ENCODE measurements at places on chromosomes 12 and 14. TPM values are rescaled to one million over a fixed set of nuclear protein-coding genes. Genes with fewer than 3 reads are reported as not detected.

DNA sequence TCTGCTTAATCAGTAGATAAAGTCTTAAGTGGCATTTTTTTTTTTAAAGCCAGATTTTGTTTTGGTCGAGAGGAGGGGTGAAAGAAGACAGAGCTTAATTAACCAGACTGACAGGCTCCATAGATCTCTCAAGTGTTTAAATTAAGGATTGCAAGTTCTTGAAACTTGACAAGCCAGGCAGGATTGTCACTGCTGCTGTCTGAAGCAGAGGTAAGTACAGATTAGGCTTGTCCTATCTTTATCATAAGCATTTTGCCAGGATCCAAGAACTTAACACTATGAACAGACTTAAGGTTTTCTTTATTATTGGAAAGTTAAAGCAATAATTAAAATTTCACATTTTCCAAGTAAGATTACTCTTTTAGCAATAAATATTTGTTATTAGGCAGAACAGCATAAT is 179.6 kb upstream of the LMO3 start:
- H3K36me3 ChIP-seq = no peaks in the 10 kb centered on the region
- H3K4me3 ChIP-seq = no peak overlapping the region
- DNase-seq = no peak
- no peaks in the 10 kb centered on the region for H3K27me3 ChIP-seq
- H3K27ac ChIP-seq = no peak overlapping the region

RAB21 gene
- total RNA-seq = 67.1 TPM

DNA sequence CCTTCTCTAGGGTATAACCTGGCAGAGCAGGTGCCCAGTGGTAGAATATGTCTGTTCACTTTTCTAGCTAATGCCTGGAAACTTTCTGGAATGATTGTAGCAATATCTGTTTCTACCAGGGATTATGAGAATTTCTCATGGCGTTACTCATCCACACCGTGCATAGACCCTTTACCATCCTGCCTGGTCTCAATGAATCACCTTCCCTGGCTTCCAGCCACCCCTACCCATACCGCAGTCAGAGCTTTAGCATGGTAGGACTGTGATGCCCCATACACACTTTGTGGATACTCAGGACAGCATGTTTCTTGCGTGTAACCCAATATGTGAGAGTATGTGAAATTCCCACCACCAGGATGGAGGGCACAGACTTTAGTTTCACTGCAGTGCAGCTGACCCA is 45.4 kb downstream of the TUNAR start:
- H3K4me3 ChIP-seq = no peak overlapping the region
- no peak overlapping the region for H3K27ac ChIP-seq
- H3K4me1 ChIP-seq = no peaks in the 10 kb centered on the region
- H3K27me3 ChIP-seq = no peaks in the 10 kb centered on the region
- no peaks in the 10 kb centered on the region for H3K36me3 ChIP-seq
- no peak for DNase-seq

YY1 gene
- total RNA-seq = 74.8 TPM

GRCh38 chr14:26320886-26321285 is 276.9 kb downstream of the NOVA1 start:
- H3K27ac ChIP-seq = no peak overlapping the region
- no peaks in the 10 kb centered on the region for H3K4me1 ChIP-seq
- H3K36me3 ChIP-seq = no peaks in the 10 kb centered on the region
- H3K27me3 ChIP-seq = no peaks in the 10 kb centered on the region

DNA sequence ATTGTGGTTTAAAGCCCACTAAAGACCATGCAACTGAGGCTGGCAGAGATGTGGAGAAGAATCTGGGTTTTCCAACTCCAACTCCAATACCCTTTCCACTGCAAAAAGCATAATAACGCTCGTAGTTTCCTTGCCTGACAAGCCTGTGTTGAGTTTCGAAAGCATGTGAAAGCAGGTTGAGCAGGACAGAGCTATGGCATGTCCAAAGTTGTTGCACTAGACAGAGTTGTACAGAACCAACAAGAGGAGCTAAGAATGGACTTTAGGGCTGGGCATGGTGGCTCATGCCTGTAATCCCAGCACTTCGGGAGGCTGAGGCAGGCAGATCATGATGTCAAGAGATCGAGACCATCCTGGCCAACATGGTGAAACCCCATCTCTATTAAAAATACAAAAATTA is 572.0 kb upstream of the TBX3 start:
- no peak overlapping the region for H3K27ac ChIP-seq
- no peak overlapping the region for H3K4me3 ChIP-seq
- H3K4me1 ChIP-seq = no peaks in the 10 kb centered on the region
- no peak for DNase-seq
- H3K27me3 ChIP-seq = no peaks in the 10 kb centered on the region

A2M gene
- 1,832 TPM for total RNA-seq

APOF gene
- total RNA-seq = not detected

DNA sequence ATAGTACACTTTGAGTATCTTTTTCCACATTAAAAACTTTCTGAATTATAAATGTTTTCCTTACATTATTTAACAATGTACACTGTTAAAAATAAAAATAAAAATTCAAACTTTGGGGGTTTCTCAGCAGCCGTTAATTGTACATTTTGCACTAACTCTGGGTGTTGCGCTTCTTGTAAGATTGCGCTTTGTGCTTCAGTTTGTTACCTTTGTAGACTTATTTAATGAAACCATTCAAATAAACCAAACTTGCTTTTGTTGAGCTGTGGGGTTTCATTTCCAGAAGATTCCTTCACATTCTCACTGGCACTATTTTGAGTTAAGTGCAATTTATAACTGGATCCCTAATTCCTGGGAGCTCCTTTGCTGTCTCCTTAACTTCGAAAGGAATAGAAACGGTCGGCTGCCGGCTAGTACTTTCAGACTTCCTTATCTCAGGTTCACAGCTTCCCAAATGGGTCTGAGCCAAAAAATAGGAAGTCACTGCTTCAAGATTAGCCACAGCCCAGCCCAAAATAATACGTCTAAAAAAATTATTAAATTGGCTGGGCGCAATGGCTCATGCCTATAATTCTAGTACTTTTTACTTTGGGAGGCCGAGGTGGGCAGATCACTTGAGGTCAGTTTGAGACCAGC is 38.2 kb downstream of the RAD52 start:
- H3K4me1 ChIP-seq = peaks cover 30% of the 10 kb centered on the region
- peaks cover 99% of the 10 kb centered on the region for H3K36me3 ChIP-seq
- H3K27ac ChIP-seq = peak overlapping the region; percentile 25
- no peaks in the 10 kb centered on the region for H3K27me3 ChIP-seq
- no peak for DNase-seq
- H3K4me3 ChIP-seq = no peak overlapping the region

OAS2 gene
- total RNA-seq = 96.4 TPM

CNTN1 gene
- 12.3 TPM for total RNA-seq

TRPV4 gene
- 7.7 TPM for total RNA-seq

DNA sequence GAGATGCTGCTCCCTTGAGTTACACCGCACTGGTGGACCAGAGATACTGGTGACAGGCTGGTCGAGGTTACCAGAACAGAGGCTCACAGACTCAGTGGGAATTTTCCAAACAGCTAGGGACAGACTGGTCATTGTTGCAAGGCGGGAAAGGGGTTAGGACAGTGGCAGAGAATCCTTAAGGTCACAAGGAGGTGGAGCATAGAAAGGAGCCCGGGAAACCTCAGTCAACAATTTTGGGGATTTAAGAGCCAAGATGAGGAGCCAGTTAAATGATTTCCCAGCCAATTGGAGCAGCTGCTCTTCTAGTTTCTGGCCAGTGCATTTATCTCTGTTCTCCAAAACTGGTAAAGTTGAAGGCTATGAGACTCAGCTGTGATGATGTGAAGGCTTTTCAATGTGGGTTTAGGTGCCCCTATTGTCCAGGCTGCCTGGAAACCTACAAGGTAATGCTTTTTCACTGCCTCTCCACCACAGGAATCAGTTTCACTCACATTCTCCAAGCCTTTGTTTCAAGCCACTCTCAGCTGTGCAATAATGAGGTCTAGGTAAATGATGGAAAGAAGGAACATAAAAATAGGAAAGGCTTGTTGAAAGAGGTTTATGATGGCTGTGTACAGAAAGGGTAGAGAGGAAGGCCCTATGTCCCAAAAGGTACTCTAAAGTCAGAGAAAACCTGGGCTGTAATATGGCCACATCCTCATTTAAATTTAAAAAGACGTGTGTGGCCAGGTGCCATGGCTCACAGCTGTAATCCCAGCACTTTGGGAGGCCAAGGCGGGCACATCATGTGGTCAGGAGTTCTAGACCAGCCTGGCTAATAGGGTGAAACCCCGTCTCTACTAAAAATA is 7.0 kb upstream of the TNS2 start:
- DNase-seq = no peak
- peaks cover 48% of the 10 kb centered on the region for H3K4me1 ChIP-seq
- no peak overlapping the region for H3K4me3 ChIP-seq
- peaks cover 36% of the 10 kb centered on the region for H3K36me3 ChIP-seq

GRCh38 chr12:49680075-49680474 is 27.1 kb downstream of the FMNL3 start:
- H3K4me1 ChIP-seq = peaks cover 22% of the 10 kb centered on the region
- no peak overlapping the region for H3K4me3 ChIP-seq
- H3K27ac ChIP-seq = no peak overlapping the region
- no peaks in the 10 kb centered on the region for H3K27me3 ChIP-seq

GRCh38 chr14:24634158-24634557 is at the start of gene GZMB:
GZMB (minus strand) TSS chr14:24634190; CDS start chr14:24634160, 30 bp downstream.
- H3K27me3 ChIP-seq = no peaks in the 10 kb centered on the region
- H3K4me3 ChIP-seq = no peak within 1 kb of the TSS
- no peaks in the 10 kb centered on the region for H3K36me3 ChIP-seq

CLECL1 gene
- total RNA-seq = 1.7 TPM

CMA1 gene
- 2.4 TPM for total RNA-seq

KRT7 gene
- total RNA-seq = 257 TPM

GRCh38 chr14:70186900-70187451 is 1.8 kb downstream of the SLC8A3 start:
- no peak overlapping the region for H3K27ac ChIP-seq
- H3K36me3 ChIP-seq = no peaks in the 10 kb centered on the region
- peaks cover 35% of the 10 kb centered on the region for H3K27me3 ChIP-seq
- H3K4me1 ChIP-seq = peaks cover 17% of the 10 kb centered on the region
- H3K4me3 ChIP-seq = peak overlapping the region; percentile 57

SLC39A2 gene
- not detected for total RNA-seq

SERPINA10 gene
- not detected for total RNA-seq

RERGL gene
- total RNA-seq = 3.7 TPM

TAS2R50 gene
- 0.50 TPM for total RNA-seq

EID3 gene
- 3.3 TPM for total RNA-seq

DNA sequence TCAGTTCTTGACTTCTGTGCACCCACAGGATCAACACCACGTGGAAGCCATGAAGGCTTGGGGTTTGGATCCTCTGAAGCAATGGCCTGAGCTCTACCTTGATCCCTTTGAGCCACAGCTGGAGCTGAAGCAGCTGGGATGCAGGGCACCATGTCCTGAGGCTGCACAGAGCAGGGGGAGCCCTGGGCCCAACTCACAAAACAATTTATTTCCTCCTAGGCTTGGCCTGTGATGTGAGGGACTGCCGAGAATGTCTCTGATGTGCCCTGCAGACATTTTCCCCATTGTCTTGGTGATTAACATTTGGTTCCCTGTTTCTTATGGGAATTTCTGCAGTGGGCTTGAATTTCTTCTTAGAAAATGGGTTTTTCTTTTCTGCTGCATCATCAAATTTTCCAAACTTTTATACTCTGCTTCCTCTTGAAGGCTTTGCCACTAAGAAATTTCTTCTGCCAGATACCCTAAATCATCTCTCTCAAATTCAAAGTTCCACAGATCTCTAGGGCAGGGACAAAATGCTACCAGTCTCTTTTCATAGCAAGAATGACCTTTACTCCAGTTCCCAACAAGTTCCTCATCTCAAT is 288.2 kb downstream of the CCDC59 start:
- H3K36me3 ChIP-seq = no peaks in the 10 kb centered on the region
- H3K27me3 ChIP-seq = no peaks in the 10 kb centered on the region

DNA sequence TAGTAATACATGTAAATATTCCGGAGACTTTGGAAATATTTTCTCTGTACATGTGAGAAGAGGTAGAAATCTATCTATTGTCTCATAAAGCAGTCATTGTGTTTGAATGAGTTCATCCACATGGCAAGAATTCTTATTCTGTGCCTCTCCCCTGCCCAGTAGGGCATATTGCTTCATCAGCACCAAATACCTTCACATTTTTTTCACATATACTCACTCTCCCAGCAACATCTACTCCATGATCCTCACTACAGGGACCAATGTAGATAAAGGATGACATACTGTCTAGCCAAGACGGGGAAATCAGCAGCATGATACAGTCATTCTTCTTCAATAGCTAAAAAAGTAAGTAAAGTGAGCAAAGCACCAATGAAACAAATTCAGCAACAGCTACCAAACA is 1.3 kb upstream of the TAS2R14 start:
- no peak for DNase-seq
- H3K36me3 ChIP-seq = no peaks in the 10 kb centered on the region
- no peak overlapping the region for H3K4me3 ChIP-seq
- H3K4me1 ChIP-seq = no peaks in the 10 kb centered on the region

- H3K27ac ChIP-seq = no peak overlapping the region
- no peaks in the 10 kb centered on the region for H3K36me3 ChIP-seq
- no peak overlapping the region for H3K4me3 ChIP-seq
Observed at GRCh38 chr12:18066666-18067065, 23.3 kb downstream of the RERGL start.

FRMD6 gene
- 10.0 TPM for total RNA-seq

- DNase-seq = no peak
- H3K4me3 ChIP-seq = no peak overlapping the region
- no peak overlapping the region for H3K27ac ChIP-seq
- H3K4me1 ChIP-seq = no peaks in the 10 kb centered on the region
- no peaks in the 10 kb centered on the region for H3K36me3 ChIP-seq
- H3K27me3 ChIP-seq = no peaks in the 10 kb centered on the region
Observed at GRCh38 chr14:101714394-101714793, 47.1 kb upstream of the PPP2R5C start.

DNA sequence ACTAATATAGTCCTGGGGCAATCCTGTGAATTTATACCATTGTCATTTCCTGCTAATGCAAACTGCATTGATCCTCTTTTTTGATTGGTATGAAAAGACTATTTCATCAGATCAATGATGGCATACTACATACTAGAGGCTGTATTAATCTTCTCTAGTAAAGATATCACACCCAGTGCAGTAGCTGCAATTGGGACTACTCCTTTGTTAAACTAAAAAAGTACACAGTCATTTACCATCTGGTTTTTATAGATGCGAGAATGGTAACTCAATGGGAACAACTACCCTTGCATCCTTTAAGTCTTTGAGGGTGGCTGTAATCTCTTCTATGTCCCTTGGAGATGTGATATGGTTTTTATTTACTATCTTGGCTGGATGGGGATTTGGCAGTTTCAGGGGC is 80.2 kb upstream of the STK38L start:
- H3K4me1 ChIP-seq = no peaks in the 10 kb centered on the region
- no peak for DNase-seq
- no peaks in the 10 kb centered on the region for H3K36me3 ChIP-seq
- no peak overlapping the region for H3K27ac ChIP-seq
- H3K4me3 ChIP-seq = no peak overlapping the region
- H3K27me3 ChIP-seq = no peaks in the 10 kb centered on the region

GRCh38 chr12:109738878-109739665 is 25.4 kb downstream of the FAM222A start:
- H3K27ac ChIP-seq = peak overlapping the region; percentile 11
- peak; percentile 33 for DNase-seq
- H3K36me3 ChIP-seq = no peaks in the 10 kb centered on the region
- H3K27me3 ChIP-seq = peaks cover 19% of the 10 kb centered on the region
- peaks cover 9% of the 10 kb centered on the region for H3K4me1 ChIP-seq

- H3K36me3 ChIP-seq = no peaks in the 10 kb centered on the region
- no peak for DNase-seq
- no peaks in the 10 kb centered on the region for H3K27me3 ChIP-seq
Observed at GRCh38 chr12:117680312-117680711, 288.5 kb downstream of the KSR2 start.

- peak overlapping the region; percentile 76 for H3K27ac ChIP-seq
- no peak for DNase-seq
- H3K27me3 ChIP-seq = no peaks in the 10 kb centered on the region
- peak overlapping the region; percentile 77 for H3K4me3 ChIP-seq
Observed at GRCh38 chr12:123270214-123271000, 1.2 kb downstream of the CDK2AP1 start.

All from lower lobe of right lung (tissue), 2 donors.